ENCODE measurements at places on chromosomes 7 and 10.

DNA sequence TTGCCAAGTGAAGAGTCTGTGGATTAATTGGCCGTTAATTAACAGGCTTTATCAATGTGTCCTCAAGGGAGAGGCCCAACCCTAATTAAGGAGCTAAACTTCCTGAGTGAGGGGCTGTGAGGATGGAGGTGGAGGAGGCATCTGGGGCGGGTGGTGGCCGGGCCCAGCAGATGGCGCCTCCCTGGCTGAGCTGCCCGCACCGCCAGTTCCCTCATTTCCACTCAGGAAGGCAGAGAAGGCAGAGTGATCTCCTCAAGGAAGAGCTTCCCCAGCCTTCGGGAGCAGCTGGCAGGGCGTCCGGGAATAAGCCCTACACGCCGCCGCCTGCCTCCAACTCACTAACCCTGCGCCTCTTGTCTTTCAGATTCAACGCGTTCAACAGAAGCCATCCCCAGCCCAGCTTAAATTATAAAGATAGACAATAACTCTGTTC, 112.2 kb downstream of the CYTH3 start:
- DNase-seq = no peak

- DNase-seq = no peak
These were observed 35.1 kb upstream of the DNAJB6 start for GRCh38 chr7:157301610-157302120.

- no peak for DNase-seq
These were observed 606.3 kb upstream of the FZD8 start for GRCh38 chr10:36248304-36248981.

GRCh38 chr10:109765838-109766237, 157.5 kb downstream of the XPNPEP1 start:
- DNase-seq = no peak

DNA sequence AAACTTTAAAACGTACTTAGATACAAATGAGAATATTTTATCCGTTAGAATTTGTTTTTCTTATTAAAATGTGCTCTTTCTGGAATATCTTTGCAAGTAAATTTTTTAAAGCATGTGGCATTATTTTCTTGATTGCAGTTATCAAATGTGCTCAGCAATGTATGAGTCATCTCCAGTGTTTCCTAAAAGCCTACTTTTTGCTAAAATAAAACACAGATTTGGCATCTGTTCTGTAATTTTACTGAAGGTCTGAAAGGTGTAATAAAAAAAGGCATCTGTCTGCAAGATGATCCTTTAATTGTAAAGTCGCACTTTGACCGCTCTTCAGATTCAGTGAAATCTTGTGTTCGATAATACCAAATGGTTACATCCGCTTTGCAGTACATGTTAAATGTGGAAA, 3.4 kb downstream of the GNAT3 start:
- DNase-seq = no peak

GRCh38 chr10:95401704-95402469, 111.1 kb upstream of the PDLIM1 start:
- no peak for DNase-seq

DNA sequence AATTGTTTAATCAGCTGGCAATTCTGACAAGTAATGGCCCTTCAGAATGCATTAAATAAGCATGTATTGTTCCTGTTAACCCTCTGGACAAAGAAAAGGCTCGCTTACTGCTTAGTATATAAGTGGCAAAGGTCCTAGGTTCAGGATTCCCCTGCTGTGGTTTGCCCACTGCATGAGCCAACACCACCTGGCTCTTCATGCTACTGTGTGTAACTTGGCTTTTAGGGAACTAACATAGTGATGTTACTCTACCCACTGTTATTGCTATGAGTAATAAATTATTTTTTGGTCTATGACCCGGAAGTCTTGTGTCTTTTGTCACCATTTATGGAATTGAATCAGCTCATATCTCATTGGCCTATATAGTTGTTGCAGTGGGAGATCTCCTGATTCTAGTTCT, 791.7 kb upstream of the PHF14 start:
- no peak for DNase-seq

DNA sequence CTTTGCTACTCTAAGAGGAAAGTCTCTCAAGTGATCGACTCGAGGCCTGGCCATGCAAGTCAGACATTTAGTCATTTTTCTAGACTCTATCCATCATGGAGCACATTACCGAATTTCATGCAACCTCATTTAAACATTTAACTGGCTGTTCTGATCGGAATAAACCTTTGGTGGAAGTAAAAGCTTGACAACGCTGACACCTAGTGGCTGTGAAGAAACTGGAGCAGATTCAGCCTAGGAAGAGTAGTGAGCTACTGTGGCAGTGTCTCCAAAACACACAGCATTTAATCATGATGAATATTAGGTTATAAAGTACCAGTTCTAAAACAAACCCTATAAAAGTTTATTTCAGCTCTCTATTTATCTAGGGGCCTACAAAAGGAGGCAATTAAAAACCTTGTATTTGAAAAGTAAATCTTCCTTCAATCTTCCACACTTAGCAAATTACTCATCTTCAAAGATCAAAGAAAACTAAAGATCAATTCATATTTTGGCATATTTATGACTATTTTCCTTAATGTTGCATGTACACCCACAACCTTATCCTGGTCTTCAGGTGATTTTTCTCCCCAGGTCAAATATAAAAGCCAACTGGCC, 175.0 kb downstream of the CTNNA3 start:
- DNase-seq = peak; percentile 97

DNA sequence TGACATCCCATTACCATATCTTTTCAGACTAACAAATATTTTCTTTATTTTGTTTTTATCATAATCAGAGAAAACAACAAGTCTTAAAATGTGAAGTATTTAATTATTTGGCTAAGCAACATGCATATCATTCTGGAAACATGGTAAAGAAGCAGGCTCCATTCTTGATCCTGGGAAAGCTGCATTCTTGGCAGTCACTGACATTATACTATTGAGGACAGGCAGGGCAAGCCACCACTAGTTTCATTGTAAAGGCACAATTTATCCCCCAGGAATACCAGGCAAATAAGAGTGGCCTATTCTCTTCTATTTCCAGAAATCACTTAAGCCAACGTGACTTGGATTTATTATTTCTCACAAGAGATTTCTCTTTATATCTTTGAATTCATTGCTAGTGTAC, 153.8 kb upstream of the AKR1E2 start:
- DNase-seq = no peak

GRCh38 chr7:21829731-21830130, 116.0 kb downstream of the CDCA7L start:
- DNase-seq = no peak

- DNase-seq = no peak
These were observed 230.6 kb upstream of the CHRM2 start for GRCh38 chr7:136637813-136638212.

- no peak for DNase-seq
These were observed 149.3 kb upstream of the SHH start for GRCh38 chr7:155961241-155962190.

- no peak for DNase-seq
These were observed 84.8 kb downstream of the FAM53B start for GRCh38 chr10:124659380-124659779.

- DNase-seq = no peak
These were observed 57.8 kb downstream of the PRKCQ start for GRCh38 chr10:6522230-6522629.

DNA sequence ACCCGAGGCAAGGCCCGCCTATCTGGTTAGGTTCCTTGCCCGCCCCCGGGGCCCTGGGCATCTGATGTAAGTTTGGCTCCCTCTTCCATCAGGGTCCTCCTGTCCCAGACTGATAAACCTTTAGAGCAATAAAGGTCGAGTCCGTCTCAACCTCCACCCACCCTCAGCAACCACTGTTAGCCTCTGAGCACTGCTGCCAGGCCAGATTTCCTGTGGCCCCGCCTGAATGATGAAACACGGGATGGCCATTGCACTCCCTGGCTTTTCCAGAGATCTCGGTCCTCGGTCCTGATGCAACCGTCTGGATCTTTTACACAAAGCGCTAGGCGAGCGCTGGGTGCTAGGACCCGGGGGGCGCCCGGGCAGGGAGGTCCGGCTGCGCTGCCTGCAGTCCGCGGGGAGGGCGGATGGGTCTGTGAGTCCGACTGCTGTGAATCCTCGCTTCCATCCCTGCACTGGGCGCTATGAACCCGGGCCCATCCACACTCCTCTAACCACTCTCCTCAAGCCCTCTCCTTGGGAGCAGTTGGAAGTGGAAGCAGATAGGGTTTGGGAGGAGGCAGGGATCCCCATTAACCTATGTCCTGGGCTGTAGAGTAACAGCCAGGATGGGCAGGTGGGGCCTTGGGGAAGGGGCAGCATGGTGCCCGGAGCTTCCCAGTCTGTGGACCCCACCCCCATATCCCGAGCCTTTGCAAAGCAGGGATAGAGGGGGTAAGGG, 875 bp upstream of the DDIT4 start:
- peak; percentile 59 for DNase-seq

DNA sequence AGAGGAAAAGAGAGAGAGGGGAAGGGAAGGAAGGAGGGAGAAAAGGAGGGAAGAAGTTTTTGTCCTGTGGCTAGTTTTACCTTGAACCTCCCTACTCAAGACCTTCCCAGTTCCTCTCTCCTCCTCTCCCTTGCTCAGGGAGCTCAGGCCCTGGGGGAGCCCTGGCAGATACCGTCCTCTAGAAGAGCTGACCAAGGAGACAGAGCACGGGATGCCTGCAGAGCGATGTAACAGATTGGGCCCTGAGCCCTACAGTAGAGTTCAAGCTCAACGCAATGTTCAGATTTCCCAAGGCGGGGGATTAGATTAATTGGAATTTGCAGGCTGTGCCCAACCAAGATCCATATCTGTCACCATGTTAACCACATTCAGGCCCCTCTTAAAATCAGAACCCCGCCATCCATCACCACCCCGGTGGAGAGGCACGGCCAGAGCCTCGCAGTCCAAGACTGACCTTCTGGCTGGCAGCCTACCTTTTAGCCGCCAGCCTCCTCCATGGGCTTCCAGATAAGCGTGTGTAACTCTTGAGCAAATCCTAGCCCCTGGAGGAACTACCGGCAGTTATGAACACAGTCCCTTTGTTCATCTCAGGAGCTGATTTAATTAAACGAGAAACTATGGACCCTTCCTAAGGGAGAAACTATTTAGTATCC, 70.6 kb downstream of the KCNMA1 start:
- DNase-seq = no peak

DNA sequence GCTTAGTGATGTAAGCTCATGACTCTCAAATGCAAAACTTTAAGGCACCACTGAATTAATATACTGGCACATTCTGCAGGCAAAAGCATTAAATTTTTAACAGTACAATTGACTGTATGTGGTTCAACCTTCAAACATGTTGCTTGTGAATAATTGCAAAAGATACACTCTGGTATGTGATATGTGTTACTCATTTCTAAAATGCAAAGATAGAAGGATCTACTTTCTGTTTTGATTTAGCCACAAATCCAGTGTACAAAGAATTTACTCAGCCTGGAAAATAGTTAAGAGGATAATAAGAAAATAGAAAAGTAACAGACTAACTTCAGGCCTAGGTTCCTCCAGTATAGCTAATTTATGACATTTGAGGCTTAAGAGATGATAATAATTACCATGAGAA, 66.6 kb upstream of the NOBOX start:
- DNase-seq = no peak

- peak; percentile 73 for DNase-seq
These were observed 68.5 kb downstream of the MAP3K8 start for GRCh38 chr10:30502266-30503060.

DNA sequence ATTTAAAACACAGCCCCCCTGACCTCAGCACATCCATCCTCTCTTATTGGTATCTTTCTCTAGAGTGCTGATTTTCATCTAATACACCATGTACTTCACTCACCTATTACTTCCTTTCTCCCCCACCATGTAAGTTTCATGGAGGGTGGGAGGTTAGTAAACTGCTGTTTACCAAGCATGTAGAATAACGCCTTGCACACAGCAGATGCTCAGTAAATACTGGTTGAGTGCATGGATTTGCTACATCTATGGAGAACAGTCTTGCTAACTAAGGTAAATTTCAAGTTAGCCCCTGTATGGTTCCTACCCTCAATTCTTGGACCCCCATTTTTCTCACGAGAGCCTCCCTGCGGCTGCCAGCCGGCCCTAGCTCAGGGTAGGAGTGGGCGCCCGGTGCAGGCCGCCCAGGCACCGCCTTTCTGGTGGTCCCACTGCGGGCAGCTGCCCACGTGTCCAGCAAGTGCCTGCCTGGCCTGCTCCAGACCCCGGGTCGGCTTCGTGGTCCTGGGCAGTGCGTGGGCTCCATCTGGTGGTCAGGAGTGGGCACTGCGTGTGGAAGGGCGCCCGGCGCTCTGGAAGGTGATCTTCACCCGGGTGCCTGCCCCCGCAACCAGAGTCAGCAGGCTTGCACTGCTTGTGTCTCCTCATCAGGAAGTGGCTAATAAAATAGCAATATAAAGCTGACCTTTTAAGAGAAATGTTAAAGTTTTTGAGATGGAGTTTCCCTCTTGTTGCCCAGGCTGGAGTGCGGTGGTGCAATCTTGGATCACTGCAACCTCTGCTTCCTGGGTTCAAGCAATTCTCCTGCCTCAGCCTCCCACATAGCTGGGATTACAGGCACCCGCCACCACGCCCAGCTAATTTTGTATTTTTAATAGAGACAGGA, 63.4 kb upstream of the DNAJB6 start:
- DNase-seq = peak; percentile 55

GRCh38 chr7:176786-177459, 15.4 kb upstream of the FAM20C start:
- no peak for DNase-seq

DNA sequence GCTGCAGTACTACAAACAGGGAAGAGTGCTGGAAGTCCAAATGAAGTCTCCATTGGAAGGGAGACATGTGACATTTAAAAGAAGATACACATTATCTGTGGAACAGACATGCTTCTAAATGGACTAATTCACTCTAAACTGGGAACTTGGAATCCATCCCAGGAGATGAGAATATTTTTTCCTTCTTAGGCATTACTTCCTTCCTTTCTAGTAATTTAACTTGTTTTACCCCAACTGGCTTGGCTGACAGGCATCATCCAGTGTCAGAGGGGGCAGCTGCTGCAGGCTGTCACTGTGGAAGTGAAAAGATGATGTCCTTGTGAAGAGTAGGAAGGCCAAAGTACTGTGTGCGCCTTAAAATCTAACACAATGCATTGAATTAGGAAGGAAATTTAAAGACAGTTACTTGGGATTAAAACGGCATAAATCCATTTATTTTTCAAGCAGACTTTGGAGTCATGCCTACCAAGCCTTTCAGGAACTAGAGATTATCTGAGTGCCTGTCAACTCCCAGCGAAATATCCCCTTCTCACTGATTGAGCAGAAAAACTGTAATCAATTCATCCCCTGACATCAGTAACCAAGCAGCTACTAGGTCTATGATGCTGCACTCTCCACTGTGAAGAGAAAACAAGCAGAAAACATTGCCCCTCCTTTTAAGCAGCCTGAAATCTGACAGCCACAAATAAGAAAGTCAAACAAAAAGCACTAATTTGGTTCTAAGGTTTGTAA, 161.2 kb downstream of the DGKI start:
- no peak for DNase-seq

DNA sequence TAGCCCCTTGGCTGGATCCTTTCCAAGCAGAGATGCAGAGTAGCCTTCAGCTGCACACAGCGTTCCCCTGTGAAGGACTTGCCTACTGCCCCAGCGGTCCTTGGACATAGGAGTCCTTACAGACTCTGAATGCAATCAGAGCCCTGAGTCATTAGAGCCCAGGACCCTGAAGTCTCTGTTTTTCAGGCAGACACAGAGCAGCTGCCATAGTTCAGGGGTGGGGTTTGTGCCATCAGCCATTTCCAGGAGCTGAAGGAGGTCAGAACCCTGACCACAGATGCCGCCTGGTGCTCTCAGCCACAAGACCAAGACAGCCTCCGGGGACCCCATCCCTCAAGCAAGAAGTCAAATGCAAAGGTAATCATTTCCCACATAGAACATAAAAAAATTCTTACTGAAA, 32.8 kb upstream of the WDFY4 start:
- DNase-seq = no peak

GRCh38 chr7:51918581-51918980, 602.0 kb upstream of the COBL start:
- no peak for DNase-seq
